Endothelial cell of umbilical vein (primary cell): ENCODE measurements at places on chromosomes 1 and 21.

DNA sequence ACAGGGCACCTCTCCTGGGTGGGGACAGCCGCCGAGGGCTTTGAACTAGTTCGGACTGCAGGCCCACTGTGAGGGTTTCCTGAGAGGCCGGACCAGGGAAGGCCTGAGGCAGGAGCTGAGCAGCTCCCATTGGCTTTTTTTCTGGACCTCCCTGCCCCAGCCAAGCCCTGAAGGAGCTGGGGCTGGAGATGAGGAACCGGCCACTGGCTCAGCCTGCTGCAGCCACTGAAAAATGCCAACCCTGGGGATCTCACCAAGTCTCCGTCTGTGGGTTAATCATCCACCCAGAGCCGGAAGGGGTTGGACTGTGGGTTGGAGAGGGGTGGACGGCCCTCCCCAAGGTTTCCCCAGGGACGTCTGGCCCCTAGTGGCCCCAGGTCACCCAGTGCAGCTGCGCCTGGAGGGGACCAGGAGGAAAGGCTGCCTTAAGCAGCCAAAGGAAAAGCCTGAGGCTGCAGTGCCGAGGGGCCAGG, 2.5 kb downstream of the VWA1 start:
- no peak for DNase-seq

DNA sequence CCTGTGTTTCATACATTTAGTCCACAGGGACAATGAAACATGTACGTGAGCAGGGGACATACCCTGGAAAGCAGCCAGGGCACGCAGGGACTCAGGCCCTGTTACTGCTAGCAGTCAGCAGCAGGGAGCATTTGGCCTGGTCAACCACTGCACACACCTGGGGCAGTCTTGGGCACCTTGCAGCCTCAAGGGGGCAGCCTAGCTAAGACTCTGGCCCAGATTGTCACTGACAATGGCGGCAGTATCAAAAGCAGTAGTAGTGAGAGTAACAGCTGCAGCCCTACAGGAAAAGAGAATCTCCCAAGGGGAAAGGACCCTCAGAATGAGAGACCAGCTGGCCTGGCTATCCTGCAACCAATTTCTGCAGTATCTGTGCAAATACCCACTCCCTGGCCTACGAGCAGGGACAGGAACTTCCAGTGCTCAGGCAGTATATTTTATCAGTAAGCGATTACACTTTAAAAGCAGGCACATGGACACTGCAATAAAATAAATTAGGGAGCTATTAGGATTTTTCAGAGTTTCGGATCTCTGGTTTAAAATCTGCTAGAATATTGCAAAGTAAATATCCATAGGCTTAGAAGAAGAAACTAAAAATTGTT, 475.6 kb downstream of the LTN1 start:
- peak; percentile 32 for DNase-seq

GRCh38 chr1:20698195-20698910, 19.5 kb downstream of the KIF17 start:
- no peak for DNase-seq

DNA sequence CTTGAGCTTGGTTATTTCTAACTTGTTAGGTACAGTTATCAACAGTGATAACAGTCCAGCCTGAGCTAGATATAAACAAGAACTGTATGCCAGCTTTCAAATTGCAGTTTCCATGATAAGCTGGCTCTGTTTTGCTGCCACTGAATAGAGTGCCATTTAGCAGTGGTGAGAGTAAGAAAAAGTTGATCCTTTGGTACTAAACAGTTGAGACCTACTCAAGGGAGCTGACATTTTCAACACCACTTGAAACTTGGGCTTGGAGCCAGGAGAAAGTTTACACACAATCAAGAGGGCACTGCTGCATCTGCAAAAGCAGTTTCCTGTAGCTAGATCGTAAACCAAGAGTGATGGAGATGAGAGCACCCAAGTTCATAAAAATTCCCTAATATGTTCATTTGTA, 131.3 kb downstream of the RGS7 start:
- no peak for DNase-seq

GRCh38 chr1:11338284-11338924, 65.4 kb downstream of the UBIAD1 start:
- no peak for DNase-seq

DNA sequence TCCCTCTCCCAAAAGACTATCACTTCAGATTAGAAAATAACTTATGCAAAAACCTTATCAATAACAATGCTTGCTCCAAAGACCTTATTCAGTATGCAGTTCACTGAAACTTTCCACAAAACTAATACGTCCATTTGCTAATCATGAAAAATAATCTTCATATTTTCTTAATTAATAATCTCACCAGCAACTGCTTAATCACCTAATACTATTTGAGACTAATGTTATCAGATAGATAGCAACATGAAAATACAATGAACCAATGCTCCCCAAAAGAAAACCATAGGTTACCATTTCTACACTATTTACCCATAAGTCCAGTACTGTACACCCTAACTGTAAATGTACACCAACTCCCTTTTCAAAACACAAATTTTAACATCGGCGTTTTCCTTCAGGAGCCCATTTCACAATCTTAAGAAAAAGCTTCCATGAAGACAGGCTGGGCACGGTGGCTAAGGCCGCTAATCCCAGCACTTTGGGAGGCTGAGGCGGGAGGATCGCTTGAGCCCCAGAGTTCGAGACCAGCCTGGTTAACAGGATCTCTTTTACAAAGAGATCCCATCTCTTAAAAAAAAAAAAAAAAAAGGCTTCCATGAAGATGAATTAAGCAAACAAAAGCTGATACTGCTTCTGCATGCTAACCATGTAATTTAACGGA, 1.7 kb downstream of the GNB1 start:
- peak; percentile 23 for DNase-seq

DNA sequence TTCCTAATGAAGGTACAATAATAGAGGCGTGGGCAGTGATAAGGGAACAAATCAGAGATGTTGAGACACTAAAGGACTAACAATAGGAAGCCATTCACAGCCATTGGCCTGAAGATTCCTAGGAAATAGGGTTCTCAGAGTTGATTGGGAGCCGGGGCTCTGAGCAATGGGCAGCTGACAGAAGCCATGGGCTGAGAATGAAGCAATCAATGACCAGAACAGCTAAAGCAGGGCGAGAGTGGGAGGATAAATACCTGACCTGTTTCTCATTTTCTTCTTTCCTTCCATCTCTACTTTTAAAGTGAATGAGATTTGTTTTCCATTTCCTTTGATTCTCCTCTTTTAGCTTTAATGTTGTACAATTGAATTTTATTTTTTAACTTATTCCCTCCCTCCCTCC, 774.7 kb upstream of the ADGRL4 start:
- no peak for DNase-seq

DNA sequence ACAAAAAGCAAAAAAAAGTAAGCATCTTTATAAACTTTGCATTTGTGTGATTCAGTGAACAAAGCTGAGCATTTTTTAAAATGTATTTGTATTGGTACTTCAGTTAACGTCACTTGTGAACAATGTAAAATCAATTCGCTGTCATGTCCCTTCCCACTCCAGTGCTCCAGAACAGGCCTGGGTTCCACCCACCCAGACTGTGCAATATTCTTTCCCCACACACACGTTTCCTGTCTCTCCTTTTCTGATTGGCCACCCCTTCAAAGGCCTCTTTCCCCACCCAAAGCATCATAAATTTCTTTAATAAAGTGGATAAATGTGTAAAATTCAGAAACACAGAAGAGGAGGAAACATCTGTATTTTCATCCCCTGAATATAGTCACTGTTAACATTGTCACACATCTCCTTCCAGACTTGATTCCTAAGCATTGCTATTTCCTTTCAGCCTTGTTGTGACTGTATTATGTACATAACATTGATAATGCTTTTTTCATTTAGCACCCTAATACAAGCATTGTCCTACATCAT, 12.0 kb downstream of the CLEC20A start:
- DNase-seq, result peak; percentile 62

DNA sequence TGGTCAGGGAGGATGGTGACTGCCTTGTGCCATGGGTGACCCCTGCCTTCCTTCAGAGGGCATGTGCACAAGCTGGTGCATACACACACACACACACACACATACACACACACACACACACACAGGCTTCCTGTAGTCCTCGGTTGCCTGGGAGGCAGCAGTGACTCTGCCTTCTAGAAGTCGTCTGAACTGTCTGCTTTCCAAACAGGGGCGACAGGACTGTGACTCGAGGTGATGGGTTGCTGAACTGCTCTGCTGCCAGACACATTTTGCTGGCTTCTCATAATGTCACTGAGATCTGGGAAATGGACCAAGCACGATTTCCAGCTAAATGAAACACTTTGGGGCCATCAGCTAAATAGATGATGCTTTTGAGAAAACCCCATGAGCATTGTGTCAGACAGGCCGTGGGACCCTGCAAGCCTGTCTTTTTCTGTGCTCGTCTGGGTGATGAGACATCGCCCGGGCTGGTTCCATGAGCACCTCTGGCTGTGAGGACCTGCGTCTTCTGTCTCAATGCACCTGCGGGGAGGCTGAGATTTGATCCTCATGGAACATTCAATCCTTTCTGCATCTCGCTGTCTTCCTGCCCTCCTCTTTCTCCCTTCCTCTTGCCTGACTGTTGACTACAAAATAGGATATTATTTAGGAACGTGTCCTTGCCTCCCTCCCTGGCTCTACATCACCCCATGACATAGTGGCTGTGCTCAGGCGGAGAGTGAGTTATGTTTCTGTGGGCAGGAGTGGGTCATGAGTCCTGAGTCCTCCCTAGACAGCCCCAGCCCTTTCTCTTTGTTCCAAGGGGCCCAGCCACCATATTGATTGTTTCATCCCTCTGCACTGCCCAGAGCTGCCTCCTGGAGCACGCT, 436.8 kb downstream of the CAMTA1 start:
- no peak for DNase-seq

- DNase-seq, result peak; percentile 55
Measured at GRCh38 chr1:26799479-26800142, 11.9 kb downstream of the PIGV start.

- DNase-seq, result peak; percentile 42
Measured at GRCh38 chr1:87392248-87393192, 63.8 kb downstream of the LMO4 start.

- DNase-seq, result peak; percentile 21
Measured at GRCh38 chr1:63651161-63651701, 58.0 kb downstream of the PGM1 start.

DNA sequence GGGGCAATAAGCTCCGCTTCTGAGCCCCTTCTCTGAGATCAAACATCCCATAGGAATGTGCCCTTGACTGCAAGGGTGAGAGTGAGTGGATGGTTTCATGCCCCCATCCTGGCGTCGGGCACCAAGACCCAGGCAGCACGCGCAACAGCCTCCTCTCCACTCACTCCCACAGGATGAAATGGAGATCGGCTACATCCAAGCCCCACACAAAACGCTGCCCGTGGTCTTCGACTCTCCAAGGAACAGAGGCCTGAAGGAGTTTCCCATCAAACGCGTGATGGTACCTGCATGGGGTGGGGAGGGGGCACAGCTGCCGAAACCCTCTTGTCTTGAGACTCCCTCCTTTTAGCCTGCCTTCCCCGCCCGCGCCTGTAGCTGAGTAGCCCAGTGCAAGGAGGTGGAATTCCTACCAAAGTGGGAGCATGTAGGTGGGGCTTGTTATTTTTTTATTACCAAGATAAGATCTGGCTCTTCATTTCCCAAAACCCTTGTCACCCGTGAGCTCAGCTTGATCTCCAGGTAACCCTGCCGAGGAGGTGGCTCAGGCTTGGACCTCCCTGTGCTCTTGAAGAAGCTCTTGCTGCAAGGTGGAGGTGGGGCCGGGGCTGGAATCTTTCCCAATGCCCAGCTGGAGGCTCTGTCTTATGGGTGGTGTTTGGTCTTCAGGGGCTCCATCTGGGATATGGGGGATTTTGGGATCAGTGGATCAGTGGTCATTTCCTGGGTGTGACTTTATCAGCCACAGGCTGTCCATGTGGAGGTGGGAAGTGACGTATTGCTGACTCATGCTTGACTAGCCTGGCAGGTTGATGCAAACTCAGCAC, 24.0 kb upstream of the PADI6 start:
- DNase-seq, result no peak

DNA sequence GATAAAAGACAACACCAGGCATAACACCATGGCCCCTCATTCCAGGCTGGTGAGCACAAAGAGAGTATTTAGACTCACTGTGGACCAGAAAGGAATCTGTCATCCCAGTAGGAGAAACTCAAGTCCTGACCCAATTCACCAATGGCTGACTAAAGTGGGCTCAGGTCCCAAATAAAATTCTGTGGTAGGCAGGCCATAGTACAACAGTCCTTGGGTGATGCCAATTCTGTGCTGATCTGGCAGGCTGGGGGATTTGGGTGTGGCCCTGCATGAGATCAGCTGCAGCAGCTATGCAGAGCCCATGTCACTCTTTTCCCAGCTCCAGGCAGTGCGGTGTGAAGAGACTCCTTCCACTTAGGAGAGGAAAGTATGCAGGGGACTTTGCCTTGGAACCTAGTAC, 245.1 kb downstream of the LBR start:
- no peak for DNase-seq
